ENCODE measurements at places on chromosomes 3 and 15. TPM values are rescaled to one million over a fixed set of nuclear protein-coding genes. Genes with fewer than 3 reads are reported as not detected.

The IGSF11 gene
- 17.7 TPM for total RNA-seq

The SH2D7 gene
- total RNA-seq = not detected

The ANKUB1 gene
- 0.60 TPM for total RNA-seq

The RARRES1 gene
- 17.0 TPM for total RNA-seq

The TMCO5A gene
- not detected for total RNA-seq

The RARB gene
- 22.6 TPM for total RNA-seq

The IGF2BP2 gene
- 49.8 TPM for total RNA-seq

The MCTP2 gene
- 16.1 TPM for total RNA-seq

The ARGFX gene
- not detected for total RNA-seq

The FAM3D gene
- not detected for total RNA-seq
